ENCODE measurements at places on chromosomes 2 and 18. TPM values are rescaled to one million over a fixed set of nuclear protein-coding genes. Genes with fewer than 3 reads are reported as not detected.

FOXD4L1 gene
- not detected for total RNA-seq

TMEM37 gene
- 8.8 TPM for total RNA-seq

CGREF1 gene
- 4.1 TPM for total RNA-seq

RGPD5 gene
- 15.4 TPM for total RNA-seq

FN1 gene
- 255 TPM for total RNA-seq

EVX2 gene
- 0.03 TPM for total RNA-seq

PLB1 gene
- total RNA-seq = not detected

PDE1A gene
- total RNA-seq = 0.28 TPM

NEUROD1 gene
- not detected for total RNA-seq

TTC39C gene
- 108 TPM for total RNA-seq

DHX57 gene
- 32.9 TPM for total RNA-seq

TMEFF2 gene
- 1.5 TPM for total RNA-seq

CXCR1 gene
- not detected for total RNA-seq

EFEMP1 gene
- 22.5 TPM for total RNA-seq

TOGARAM2 gene
- total RNA-seq = 0.47 TPM

PIAS2 gene
- total RNA-seq = 54.1 TPM

UBE2F gene
- 106 TPM for total RNA-seq

PARD3B gene
- 3.5 TPM for total RNA-seq

RBKS gene
- total RNA-seq = 0.54 TPM

SULT1C2 gene
- total RNA-seq = 0.69 TPM

TWIST2 gene
- total RNA-seq = 13.6 TPM

SIX2 gene
- 0.31 TPM for total RNA-seq

SNORC gene
- 0.62 TPM for total RNA-seq

CCDC178 gene
- 0.17 TPM for total RNA-seq

CKAP2L gene
- total RNA-seq = 15.1 TPM

DTNB gene
- total RNA-seq = 27.5 TPM

GPR35 gene
- total RNA-seq = 0.39 TPM

DSG4 gene
- not detected for total RNA-seq

CBLN2 gene
- total RNA-seq = not detected

HES6 gene
- 76.3 TPM for total RNA-seq
